ENCODE measurements at places on chromosomes 3 and 15.

DNA sequence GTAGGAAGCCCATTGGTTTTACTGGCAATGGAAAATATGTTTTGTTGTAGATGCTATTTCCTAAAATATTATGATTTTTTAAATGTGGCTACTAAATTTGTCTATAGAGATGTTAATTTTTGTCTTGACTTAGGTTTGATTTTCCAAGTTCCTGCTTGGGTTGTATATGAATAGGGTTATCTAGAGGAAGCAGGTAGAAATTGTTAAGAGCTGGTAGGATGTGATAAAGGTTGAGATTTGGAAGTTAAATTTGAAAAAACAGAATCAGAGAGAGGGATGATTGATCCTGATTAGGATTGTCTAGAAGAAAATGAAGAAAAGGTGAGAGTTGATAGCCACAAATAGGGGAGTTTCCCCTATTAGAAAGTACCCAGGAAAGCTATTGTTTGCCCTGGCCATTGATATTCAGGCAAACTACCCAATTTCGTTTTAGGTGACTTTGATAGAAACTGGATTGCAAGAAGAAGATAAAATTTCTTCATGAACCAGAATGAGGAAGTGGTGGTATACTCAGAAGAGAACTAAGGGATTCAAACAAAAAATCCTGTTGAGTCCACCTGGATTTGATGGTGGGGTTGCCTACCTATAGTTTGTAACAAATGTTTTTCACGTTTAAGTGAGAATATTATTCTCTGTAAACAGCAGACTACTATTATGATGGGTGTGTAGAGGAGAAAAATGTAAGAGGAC, 91.2 kb upstream of the PHLDB2 start:
- DNase-seq: no peak

DNA sequence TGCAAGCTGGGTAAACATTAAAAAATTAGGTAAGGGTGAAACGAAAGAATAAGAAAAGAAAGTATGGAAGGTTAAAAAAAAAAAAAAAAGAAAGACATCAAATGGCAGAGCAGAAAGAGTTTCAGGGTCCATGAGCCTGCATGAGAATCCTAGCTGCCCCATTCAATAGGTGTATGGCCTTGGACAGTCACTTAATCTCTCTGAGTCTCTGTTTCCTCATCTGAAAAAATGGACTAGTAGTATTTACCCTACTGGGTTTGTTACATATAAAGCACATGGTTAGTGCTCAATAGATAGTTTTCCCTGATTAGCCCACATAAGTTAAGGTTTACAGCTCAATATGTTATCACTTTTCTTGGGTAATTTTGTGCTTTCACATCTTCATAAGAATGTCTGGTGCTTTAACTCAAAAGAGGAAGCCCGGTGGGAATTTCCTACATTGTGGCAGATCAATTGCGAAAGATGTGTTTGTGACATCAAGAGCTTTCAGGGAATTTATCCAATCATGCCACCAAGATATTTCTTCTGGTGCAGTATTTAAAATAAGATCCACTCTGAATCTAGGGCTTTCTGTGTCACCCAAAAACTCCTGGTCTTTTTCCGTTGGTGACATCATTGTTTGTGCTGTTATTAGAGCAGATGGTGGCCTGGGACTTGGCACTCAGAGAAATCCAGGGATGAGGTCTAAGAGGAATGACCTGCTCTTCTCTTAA, 57.2 kb upstream of the UBE2E1 start:
- peak; percentile 81 for DNase-seq

DNA sequence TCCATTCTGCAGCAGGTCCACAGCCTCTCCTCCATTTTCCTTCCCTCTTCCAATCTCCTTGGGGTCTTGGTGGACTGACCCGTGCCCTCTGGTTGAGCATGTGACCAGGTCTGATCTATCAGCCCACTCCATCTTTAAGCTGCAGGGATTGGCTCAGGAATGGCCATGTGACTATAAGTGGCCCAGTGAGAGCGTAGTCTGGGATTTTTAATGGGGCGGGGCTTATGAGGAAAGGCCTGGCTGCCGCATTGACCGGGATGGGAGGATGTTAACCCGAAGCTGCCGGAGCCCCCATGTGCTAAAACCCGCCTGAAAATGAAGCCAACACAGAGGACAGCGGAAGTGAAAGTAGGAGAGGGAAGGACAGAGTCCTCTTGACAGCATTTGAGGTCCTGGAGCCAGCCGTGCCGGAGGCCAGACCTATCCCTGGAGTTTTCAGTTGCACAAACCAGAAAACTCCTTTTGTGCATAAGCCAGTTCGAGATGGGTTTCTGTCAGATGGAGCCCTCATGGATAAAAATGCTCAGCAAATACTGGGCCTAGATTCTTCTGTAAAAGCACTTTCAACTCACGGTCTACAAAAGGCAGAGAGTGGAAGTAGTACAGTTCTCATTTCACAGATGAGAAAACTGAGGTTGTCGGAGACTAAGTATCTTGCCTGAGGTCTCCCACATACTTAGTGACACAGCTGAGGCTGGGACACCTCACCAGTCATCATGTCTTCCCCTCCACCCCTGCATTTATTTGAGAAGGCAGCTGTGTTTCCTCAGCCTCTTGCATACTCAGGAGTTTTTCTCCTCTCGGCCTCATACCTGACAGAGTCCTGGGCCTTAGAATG, 61.9 kb downstream of the ATP2B2 start:
- DNase-seq: no peak

GRCh38 chr15:70870051-70870450, 16.1 kb upstream of the LARP6 start:
- peak; percentile 88 for DNase-seq

GRCh38 chr15:74530771-74531143, 10.3 kb upstream of the ARID3B start:
- DNase-seq: no peak

GRCh38 chr3:97613139-97613538, 151.4 kb upstream of the ARL6 start:
- DNase-seq: no peak

DNA sequence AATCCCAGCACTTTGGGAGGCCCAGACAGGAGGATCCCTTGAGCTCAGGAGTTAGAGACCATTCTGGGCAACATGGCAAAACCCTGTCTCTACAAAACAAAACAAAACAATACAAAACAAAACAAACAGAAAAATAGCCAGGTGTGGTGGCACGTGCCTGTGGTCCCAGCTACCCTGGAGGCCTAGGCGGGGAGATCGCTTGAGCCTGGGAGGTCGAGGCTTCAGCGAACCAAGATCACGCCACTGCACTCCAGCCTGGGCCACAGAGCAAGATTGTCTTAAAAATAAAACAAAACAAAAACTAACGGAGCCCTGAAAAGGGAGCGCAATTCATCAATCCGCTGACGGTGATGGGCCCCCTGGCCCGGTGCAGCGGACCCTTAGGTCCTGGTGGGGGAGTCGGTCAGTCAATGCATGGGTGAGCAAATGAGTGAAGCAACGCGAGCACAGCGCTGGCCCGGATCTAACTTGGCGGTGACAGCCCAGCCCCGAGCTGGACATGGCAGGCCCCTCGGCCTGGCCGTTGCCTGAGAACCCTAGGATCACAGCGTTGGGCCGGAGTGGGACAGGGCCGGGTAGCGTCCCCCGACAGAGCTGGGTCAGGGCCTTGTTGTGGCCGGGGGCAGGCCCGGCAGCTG, 52.4 kb upstream of the BLM start:
- peak; percentile 50 for DNase-seq

- no peak for DNase-seq
These were observed 1.8 kb upstream of the LAMB2 start for GRCh38 chr3:49134471-49135265.

- DNase-seq: peak; percentile 93
These were observed 17.6 kb downstream of the TKT start for GRCh38 chr3:53238051-53238850.

All from AG10803 (cell line).